Activated effector memory CD4-positive, alpha-beta T cell treated with anti-CD3 and anti-CD28 coated beads, Interleukin-2, amount 50 U/mL, for 16 hours (primary cell): ENCODE measurements at places on chromosomes 3 and 15.

GRCh38 chr3:38521391-38521987 lies 25.3 kb downstream of the EXOG start:
- DNase-seq, result peak; percentile 83

GRCh38 chr15:82894971-82895520 lies 57.5 kb downstream of the HOMER2 start:
- DNase-seq, result no peak

DNA sequence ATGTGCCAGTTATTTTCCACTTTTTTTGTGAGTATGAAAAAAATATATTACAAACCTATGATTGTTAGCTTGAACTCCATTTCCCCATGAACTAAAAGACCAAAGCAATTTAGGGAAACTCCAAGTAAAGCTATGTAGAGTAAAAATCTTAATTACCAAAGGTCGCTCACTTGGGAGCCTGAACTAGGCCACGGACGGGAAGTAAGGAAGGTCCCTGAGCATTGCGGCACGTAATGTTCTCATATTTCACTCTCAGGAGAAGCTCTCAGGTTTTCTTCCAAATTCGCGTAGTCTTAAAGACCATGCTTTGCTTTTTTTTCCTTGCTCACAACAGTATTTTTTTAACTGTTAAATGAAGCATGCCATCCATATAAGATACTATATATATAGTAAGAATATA lies 215.3 kb upstream of the RARB start:
- DNase-seq, result no peak

GRCh38 chr15:28957606-28958498 lies 72.1 kb downstream of the APBA2 start:
- no peak for DNase-seq

- no peak for DNase-seq
These were observed 31.4 kb downstream of the ETV5 start for GRCh38 chr3:186077466-186077865.

DNA sequence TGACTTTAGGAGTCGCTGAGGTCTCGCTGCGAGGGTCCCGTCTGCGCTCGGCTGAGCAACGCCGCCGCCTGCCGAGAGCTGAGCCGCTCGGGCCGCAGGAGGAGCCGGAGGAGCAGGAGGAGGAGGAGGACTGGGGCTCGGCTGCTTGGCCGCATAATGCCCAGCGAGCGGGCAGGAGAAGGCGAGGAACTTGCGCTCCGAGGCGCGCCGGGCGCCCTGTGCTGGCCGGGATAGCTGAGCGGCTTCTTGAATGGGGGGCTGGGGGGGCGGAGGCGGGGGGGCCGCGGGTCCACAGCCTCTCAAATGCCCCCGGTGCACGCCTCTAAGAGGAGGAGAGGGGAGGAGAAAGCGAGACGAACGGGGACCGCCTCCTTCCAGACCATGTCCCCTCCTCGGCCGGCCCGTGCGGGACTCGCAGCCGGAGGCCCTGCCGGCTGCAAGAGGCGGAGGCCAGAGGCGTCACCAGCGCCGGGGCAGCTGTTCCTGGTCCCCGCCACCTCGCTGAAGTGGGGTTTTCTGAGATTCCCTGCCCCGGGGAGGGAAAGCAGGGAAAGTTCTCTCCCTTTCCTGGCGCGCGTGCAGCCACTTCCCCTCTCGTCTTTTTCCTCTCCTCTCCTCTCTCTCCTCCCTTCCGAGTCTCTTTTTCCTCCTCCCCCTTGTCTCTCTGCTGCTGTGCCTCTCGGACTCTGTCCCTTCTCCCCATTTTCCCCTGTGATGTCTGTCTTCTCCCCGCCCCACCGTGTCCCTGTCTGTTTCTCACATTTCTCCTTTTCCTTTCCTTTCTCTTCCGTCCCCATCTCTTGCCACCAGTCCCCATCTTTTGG lies at the start of gene ADAMTS9:
ADAMTS9 (minus strand) TSS at position 220 of the 824 bp plus-strand sequence. CDS start 343 bp downstream, outside the sequence.
- DNase-seq, result no peak

GRCh38 chr3:119443179-119443578 lies 20.2 kb downstream of the TMEM39A start:
- DNase-seq, result no peak

DNA sequence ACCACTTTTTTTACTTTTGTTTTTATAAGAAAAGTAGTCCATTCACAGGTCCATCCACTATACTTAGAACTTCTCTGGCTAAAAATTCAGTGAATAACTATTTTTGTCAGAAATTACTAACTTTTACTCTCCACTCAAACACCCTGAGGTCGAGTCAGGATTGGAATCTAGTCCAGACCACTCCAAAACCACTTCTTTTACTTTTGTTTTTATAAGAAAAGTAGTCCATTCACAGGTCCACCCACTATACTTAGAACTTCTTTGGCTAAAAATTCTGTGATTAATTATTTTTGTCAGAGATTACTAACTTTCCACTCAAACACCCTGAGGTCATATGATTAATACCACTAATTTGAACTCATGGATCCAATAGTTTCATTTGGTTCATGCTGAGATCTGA lies 239.4 kb downstream of the RORA start:
- DNase-seq, result no peak

GRCh38 chr3:165196577-165197480 lies 645 bp upstream of the SLITRK3 start:
- DNase-seq, result no peak

- DNase-seq, result no peak
These were observed 139.2 kb upstream of the MLF1 start for GRCh38 chr3:158431829-158432228.

GRCh38 chr15:65209701-65210643 lies 1.3 kb downstream of the CILP start:
- no peak for DNase-seq

DNA sequence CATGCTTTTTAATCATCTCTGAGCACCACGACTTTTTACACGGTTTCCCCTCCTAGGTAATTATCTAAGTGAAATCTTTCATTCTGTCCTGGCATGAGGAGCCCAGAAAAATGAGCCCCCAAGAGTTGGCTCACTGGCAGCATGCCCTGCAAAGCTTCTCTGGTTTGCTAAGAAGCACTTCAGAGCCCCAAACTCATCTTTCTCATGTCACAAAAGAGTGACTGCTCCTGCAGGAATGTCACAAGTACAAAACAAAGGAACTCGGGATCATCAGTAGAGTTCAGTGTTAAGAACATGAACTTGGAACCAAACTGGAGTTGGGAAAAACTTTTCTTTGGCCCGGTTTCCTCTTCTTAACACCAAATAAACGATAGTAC lies 123.9 kb downstream of the FOXB1 start:
- peak; percentile 63 for DNase-seq

- peak; percentile 21 for DNase-seq
These were observed 50.5 kb upstream of the FGD5 start for GRCh38 chr3:14768182-14768790.
